ENCODE measurements at places on chromosomes 4 and X. TPM values are rescaled to one million over a fixed set of nuclear protein-coding genes. Genes with fewer than 3 reads are reported as not detected.
A peak's percentile ranks its signal among the peaks of the same experiment; 100 is the strongest.

The CPLX1 gene
- polyA plus RNA-seq, result 0.05 TPM

The MAGEA8 gene
- polyA plus RNA-seq, result not detected

DNA sequence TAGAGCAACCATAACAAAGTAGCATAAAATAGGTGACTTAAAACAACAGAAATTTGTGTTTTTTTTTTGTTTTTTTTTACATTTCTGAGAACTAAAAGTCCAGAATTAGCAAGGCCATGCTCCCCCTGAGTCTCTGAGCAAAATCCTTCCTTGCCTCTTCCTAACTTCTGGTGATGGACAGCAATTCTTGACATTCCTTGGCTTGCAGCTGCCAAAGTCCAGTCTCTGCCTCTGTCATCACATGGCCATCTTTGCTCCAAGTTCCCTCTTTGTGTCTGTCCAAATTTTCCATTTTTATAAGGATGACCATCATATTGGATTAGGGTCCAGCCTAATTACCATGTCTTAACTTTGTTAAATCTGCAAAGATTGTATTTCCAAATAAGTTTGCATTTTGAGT, 407.2 kb downstream of the PDHA2 start:
- no peak overlapping the region for H3K4me3 ChIP-seq
- no peak overlapping the region for H3K27ac ChIP-seq
- no peaks in the 10 kb centered on the region for H3K4me1 ChIP-seq
- H3K27me3 ChIP-seq, result no peaks in the 10 kb centered on the region

DNA sequence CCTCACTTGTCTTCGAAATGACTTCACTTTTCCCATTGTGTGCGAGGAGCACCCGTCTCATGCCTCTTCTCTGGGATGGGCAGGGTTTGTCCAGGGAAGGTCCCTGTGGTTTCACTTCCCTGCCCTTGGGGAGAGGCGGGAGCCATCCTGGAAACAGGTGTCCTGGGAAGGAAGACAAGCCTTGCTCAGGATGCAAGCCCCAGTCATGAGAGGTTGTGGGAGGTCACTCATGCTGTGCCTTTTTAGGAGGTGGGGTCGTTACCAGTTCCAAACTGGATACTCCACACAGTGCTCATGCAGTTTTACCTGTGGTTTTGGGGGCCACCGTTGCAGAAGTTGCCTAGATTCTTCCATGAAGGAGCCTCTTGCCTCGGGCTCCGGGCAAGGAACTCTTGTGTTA, 3.8 kb downstream of the RGS12 start:
- no peak overlapping the region for H3K4me3 ChIP-seq
- H3K36me3 ChIP-seq, result no peaks in the 10 kb centered on the region
- H3K27ac ChIP-seq, result no peak overlapping the region

The ARMCX4 gene
- polyA plus RNA-seq, result 0.31 TPM

- H3K27me3 ChIP-seq, result no peaks in the 10 kb centered on the region
- H3K36me3 ChIP-seq, result peaks cover 13% of the 10 kb centered on the region
- H3K4me3 ChIP-seq, result no peak overlapping the region
- peaks cover 7% of the 10 kb centered on the region for H3K4me1 ChIP-seq
- DNase-seq, result no peak
Observed at GRCh38 chr4:139054791-139055505, 39.4 kb downstream of the NOCT start.

DNA sequence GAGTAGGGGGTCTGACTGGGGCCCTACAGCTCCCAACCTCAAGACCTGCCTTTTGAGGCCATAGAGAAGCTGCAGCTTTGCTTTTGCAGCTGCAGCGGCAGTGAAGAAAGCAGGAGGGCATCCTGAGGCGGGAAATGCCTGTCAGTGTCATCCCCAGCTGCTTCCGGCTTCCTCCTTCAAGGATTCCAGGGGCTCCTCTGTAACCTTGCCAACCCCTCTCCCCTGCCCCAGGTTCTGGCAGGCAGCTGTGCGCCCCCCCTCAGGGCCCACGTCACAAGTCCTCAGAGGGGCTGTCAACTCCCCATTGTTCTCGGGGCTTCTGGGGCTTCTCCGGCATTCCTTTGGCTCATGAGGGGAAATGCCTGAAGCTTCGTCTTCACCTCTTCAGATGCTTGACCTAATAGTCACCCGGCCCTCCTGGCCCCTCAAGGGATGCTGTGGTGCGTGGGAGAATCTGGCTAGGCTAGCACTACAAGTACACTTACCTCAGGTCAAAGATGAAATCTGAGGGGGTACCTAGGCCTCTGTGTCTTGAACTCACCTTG, 31.9 kb downstream of the APLN start:
- DNase-seq, result no peak
- no peaks in the 10 kb centered on the region for H3K36me3 ChIP-seq
- peaks cover 12% of the 10 kb centered on the region for H3K4me1 ChIP-seq
- no peaks in the 10 kb centered on the region for H3K27me3 ChIP-seq

DNA sequence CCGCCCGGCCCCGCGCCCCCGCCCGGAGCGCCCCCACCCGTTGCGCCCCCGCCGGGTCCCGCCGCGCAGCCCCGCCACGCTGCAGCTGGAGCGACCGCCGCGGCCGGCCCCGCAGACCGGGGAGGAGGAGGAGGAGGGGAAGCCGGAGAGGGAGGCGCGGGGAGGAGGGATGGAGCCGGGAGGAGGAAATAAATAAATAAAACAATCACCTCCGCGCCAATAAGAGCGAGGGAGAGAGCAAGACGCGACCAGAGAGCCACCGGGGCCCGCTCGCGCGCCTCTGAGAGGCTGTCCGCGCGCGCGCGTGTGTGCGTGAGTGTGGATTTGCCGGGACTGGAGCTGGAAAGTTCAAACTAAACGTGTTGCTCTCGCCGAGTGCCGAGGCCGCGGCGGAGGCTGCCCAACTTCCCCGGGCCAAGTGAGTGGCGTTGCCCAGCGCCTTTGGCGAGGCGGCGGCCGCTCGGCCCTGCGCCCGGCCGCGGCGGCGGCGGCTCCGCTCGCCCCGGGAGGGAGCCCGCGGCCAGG, 2184.4 kb upstream of the TENM3 start:
- DNase-seq, result no peak
- peaks cover 41% of the 10 kb centered on the region for H3K27me3 ChIP-seq
- H3K27ac ChIP-seq, result no peak overlapping the region
- H3K36me3 ChIP-seq, result no peaks in the 10 kb centered on the region
- peaks cover 15% of the 10 kb centered on the region for H3K4me1 ChIP-seq

- no peak overlapping the region for H3K4me3 ChIP-seq
- no peaks in the 10 kb centered on the region for H3K27me3 ChIP-seq
- no peak overlapping the region for H3K27ac ChIP-seq
- no peaks in the 10 kb centered on the region for H3K36me3 ChIP-seq
- no peak for DNase-seq
Observed at GRCh38 chrX:150229481-150229880, 133.6 kb upstream of the MAMLD1 start.

DNA sequence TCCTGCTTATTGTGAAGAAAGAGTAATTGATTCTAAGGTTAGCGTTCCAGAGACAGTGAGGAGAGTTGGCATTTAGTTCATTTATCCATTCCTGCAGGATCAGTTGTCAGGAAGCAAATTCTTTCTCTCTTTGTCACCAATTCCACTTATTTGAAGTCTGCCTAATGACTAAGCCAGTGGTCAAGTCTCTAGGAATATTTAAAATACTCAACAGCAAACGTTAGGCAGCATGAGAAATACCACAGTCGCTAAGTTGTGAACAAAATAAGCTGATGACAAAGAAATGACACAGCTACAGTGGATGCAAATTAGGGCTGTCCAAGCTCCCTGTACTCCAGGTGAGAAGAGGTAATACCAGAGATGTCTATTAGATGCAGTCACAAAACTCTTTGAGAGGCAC, 6.6 kb upstream of the MAGEB17 start:
- peak overlapping the region; percentile 17 for H3K27ac ChIP-seq
- no peaks in the 10 kb centered on the region for H3K27me3 ChIP-seq
- H3K4me3 ChIP-seq, result peak overlapping the region; percentile 15
- DNase-seq, result peak; percentile 79
- peaks cover 22% of the 10 kb centered on the region for H3K4me1 ChIP-seq
- no peaks in the 10 kb centered on the region for H3K36me3 ChIP-seq

The VEGFC gene
- polyA plus RNA-seq, result 7.6 TPM

DNA sequence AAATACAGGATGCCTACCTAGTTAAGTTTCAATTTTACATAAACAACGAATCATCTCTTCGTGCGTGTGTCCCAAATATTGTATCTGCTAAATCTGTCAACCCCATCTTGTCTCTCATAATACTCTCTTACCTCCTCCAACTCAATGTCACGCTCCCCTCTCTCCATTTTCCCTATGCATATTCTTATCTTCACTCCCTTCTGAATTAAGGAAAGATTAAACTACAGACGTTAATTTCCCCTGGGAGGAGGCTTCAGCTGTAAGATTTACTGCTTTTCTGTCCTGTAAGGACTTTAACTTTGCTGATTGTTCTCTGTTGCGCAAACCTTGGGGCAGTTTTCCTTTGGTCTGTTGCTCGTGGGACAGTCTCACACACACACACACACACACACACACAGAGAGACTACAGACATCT, 455 bp upstream of the ABCB7 start:
- H3K27ac ChIP-seq, result peak overlapping the region; percentile 50
- DNase-seq, result no peak
- no peaks in the 10 kb centered on the region for H3K27me3 ChIP-seq
- no peaks in the 10 kb centered on the region for H3K36me3 ChIP-seq
- no peaks in the 10 kb centered on the region for H3K4me1 ChIP-seq
- H3K4me3 ChIP-seq, result peak overlapping the region; percentile 69

The SLC7A11 gene
- 8.4 TPM for polyA plus RNA-seq

GRCh38 chr4:2042204-2042946, 16.8 kb upstream of the NAT8L start:
- H3K27me3 ChIP-seq, result peaks cover 38% of the 10 kb centered on the region
- DNase-seq, result no peak
- no peak overlapping the region for H3K27ac ChIP-seq
- no peaks in the 10 kb centered on the region for H3K36me3 ChIP-seq

DNA sequence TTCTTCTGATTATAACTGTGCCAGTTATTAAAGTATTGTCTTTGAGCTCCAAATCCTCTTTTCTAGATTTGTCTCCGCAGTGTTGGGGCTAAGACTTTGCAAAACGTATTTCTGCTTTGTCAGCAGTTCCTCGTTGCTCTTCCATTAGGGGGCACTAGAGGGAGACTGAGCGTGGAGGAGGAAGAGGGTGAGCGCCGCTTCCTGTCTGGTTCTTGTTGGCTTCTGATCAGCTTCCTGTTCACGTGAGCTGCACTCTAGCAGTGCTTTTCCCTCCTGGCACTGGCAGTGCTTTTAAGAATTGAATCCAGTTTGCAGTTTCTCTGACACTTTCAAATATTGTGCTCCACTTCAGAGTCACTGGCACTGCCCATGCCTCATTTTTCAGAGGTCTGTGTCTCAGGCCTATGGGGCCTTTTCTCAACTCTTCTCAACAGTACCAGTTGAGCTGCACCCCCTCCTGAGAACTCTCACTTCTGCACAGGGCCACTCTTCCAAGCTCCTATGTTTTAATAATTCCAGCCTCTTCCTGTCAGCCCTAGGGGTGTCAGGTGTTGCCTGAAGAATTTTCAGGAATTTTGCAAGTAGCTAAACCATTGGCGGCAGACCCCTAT, 54.4 kb upstream of the LCORL start:
- no peak overlapping the region for H3K4me3 ChIP-seq
- no peaks in the 10 kb centered on the region for H3K27me3 ChIP-seq
- DNase-seq, result no peak
- H3K27ac ChIP-seq, result no peak overlapping the region
- H3K4me1 ChIP-seq, result no peaks in the 10 kb centered on the region
- no peaks in the 10 kb centered on the region for H3K36me3 ChIP-seq

The TRAM1L1 gene
- polyA plus RNA-seq, result 1.5 TPM

- H3K4me3 ChIP-seq, result no peak overlapping the region
- no peak for DNase-seq
- H3K27me3 ChIP-seq, result no peaks in the 10 kb centered on the region
- H3K27ac ChIP-seq, result no peak overlapping the region
- no peaks in the 10 kb centered on the region for H3K4me1 ChIP-seq
Observed at GRCh38 chr4:109041463-109042360, 260.7 kb downstream of the COL25A1 start.

The SLC25A5 gene
- polyA plus RNA-seq, result 608 TPM

The PAGE2 gene
- polyA plus RNA-seq, result not detected

The TCEAL7 gene
- 0.08 TPM for polyA plus RNA-seq

DNA sequence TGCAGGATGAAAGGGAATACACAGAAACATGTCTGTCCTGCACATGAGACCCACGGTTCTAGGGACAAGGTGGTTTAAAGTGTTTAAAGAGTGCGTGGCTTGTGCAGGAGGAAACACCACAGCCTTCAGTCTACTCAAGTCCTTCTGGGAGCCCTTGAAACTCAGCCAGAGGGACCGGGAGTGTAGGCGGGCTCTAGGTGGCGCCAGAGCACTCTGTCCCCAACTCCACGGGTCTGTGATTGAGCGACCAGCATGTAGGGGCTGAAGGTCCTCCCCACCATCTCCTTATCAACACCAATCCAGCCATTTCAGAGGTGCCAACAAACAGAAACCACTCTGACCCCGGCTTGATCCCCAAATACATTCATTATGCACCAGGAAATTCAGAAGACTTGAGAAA, 82.0 kb upstream of the CLDN34 start:
- H3K4me1 ChIP-seq, result no peaks in the 10 kb centered on the region
- no peaks in the 10 kb centered on the region for H3K36me3 ChIP-seq
- no peaks in the 10 kb centered on the region for H3K27me3 ChIP-seq
- DNase-seq, result no peak

DNA sequence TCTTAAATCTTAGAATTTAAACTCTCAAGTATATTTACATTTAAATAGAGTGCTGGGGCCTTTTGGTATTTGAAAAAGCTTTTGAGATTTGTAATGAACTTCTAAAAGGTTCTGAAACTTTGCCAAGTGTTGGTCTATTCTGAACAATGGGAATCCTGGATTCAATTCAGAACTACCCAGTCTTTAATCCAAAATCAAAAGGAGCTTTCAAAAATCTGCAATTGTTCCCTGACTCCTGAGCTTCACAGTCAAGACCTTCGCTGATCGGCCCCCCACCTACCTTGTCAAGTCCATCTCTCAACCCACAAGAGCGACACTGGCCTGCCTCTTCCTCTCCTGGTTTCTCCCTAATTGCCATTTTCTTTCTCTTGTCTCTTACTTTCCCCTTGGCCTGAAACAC, 666.1 kb upstream of the BOD1L1 start:
- H3K27ac ChIP-seq, result no peak overlapping the region
- peaks cover 16% of the 10 kb centered on the region for H3K4me1 ChIP-seq
- H3K4me3 ChIP-seq, result no peak overlapping the region

- no peak overlapping the region for H3K4me3 ChIP-seq
- no peak for DNase-seq
- no peaks in the 10 kb centered on the region for H3K36me3 ChIP-seq
- H3K27me3 ChIP-seq, result no peaks in the 10 kb centered on the region
- H3K4me1 ChIP-seq, result no peaks in the 10 kb centered on the region
- no peak overlapping the region for H3K27ac ChIP-seq
Observed at GRCh38 chrX:41716767-41717473, 7.1 kb upstream of the GPR82 start.

Data from keratinocyte (primary cell).